ENCODE measurements at places on chromosomes 2 and 18.

DNA sequence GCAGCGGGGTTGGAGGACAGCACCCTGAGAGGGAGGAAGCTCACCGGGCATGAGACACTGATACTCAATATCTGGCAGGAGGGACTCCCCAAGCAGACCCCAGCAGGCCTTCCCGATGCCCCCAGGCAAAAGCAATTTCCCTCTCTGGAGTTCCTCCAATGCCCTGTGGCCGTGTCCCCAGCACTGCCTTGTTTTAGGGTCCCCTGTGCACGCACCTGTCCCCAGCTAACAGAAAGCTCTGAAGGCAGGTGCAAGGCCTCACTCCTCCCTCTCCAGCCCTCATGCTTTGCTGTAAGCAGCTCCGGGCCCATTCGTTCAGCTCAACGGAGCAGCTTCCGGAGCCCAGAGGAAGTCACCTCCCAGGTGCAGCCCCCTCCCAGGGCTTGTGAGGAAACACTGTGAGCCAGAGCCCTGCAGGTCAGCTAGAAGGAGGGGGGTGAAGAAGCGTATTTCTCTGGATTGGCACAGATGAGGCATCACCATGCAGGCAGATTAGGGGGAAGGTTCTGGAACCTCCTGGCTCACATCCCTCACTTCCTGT is 50.3 kb upstream of the ID2 start:
- DNase-seq, result no peak

DNA sequence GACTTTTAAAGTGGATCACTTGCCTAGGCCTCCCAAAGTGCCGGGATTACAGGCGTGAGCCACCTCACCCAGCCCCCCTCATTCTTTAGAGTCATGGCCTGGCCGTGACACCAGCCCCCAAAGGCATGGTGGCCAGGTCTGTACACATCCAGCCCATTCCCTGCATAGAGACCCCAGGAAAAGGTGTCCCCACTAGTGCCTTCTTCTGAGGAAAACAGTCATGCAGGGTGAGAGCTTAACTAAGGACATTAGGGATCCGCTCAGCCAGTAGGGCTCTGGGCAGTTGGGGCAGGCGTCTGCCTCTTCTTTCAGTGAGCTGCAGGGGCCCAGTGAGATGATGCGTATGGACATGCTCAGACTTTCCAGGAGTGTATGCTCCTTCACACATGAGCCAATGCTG is 5.7 kb upstream of the AMER3 start:
- DNase-seq, result no peak

DNA sequence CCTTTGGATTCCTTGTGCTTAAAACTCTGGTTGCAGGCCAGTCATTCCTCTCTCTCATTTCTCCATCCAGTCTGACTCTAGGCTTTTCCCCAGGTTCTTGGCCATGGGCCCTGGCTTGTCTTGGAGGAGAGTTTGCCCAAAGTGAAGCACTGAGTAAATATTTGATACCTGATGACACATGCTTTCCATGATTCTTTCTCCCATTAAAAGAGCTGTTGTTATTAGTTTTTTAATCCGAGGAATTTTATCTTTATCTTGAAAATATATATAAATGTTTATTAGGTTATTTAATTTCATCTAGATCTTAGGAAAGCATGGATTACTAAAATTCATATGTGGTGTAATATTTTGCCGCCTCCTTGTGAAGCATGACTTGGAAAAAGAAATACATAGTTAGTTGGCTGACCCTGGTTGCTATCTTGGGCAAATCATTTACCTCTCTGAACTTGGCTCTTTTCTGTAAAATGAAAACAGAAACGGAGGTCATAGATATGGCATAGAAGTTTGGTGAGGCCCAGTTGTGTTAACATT is 650.1 kb downstream of the SLC4A3 start:
- no peak for DNase-seq

GRCh38 chr2:219536425-219536824 is 7.2 kb downstream of the CHPF start:
- no peak for DNase-seq

- no peak for DNase-seq
Observed at GRCh38 chr2:99382143-99382542, 45.0 kb downstream of the EIF5B start.

DNA sequence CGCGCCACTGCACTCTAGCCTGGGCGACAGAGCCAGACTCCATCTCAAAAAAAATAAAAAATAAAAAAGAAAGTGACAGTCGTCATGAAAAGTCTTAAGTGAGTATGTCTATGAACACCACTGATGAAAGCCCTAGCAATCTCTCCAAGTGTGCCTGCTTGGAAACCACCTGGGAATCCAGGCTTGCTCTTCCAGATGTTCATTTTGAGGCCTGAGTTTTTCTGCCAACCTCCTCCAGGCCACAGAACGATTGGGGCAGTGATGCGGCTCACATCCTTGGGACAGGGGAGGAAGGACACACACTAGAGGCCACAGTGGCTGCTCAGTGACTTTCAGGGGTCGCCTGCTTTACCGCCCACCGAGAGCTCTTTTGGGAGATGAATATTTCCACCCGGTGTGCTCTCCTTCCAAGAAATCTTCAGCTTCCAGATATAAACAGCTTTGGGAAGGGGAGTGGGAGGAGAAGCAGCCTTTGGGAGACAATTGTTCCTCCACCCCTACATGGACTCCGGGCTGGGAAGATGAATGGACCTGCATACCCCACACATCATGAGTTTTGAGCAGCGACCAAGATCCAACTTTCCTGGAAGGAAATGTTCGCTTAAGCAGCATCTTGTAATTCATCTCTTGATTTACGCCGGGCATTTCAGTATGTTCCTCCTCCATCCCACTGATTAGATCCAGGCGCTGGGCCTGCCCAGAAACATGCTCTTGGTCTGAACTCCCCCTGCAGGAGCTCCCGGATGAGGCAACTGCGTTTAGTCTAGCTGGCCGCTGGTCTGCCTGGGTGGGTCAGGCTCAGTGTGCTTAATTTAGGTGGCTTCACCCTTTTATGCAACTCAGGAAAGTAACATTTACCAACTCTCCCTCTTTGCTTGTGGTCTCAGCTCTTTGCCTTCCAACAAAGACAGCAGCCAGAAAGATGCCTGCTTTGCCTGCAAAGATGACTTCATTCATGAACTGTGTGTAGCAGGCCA is 6.2 kb upstream of the ARMC9 start:
- DNase-seq, result no peak

GRCh38 chr18:25326361-25326952 is 25.5 kb downstream of the ZNF521 start:
- DNase-seq, result no peak

GRCh38 chr2:165499131-165499530 is 29.6 kb downstream of the CSRNP3 start:
- no peak for DNase-seq

GRCh38 chr2:142100139-142100873 is 30.5 kb downstream of the LRP1B start:
- no peak for DNase-seq

DNA sequence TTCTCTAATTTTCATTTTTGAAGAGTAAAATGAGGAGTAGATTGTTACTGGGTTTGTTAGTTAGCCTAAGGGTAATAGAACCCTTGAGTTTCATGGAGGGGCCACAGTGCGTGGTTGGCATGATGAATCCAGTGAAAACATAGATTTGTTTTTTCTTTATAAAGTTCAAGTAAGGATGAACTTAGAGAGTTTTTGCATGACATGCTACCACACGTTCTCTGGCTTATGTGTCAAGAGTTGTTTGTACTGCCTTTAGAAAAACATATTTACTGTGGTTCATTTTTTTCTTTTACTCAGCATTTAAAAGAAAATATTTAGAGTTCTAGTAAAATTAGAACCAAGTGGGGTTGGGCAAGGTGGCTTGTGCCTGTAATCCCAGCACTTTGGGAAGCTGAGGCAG is 21.8 kb downstream of the RBM44 start:
- no peak for DNase-seq

GRCh38 chr2:72573232-72573631 is 252.6 kb downstream of the EXOC6B start:
- no peak for DNase-seq

DNA sequence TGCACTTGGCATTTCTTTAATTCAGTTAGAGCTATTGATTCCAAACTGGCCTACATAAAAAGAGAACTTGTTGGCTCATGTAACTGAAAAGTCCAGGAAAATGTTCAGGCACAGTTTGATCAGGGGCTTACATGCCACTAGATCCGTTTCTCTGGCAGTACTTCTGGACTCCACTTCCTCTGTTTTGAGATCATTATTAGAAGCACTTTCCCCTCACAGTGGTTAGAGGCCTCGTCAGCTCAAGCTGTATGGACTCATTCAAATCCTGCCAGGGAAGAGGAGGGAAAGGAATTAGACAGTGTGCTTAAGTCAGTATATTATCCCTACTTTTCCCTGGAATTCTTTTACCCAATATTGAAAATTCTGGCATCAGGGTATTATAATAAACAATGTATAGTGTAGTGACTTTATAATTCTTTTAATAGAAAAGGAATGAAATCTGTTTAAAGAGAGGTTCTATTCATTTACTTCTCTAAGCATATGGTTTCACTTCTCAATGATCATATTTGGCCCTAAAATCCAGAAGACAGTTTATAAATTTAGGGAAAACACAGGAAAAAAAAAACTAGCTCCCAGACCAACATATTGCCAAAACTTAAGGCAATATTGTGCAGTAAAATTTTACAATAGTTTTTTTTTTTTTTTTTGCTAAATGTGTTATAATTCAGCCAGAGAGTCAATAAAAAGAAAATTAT is 92.0 kb downstream of the ARMC9 start:
- DNase-seq, result no peak

GRCh38 chr2:224724331-224724730 is 8.2 kb upstream of the CCDC195 start:
- DNase-seq, result no peak

GRCh38 chr2:73117441-73117840 is 4.7 kb upstream of the RAB11FIP5 start:
- no peak for DNase-seq

DNA sequence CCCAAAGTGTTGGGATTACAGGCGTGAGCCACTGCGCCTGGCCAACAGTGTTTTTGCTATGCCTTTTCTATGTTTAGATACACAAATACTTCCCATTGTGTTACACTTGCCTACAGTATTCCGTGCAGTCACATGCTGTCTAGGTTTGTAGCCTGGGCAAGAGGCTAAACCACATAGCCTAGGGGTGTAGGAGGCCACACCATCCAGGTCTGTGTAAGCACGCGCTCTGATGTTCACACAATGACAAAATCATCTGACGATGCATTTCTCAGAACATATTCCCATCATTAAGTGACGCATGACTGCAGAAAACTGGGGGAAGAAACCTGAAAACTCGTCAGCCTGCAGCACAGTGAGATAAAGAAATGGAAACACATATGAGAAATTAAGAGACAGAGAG is 46.1 kb upstream of the TWIST2 start:
- no peak for DNase-seq

GRCh38 chr2:23546913-23547312 is 161.9 kb downstream of the KLHL29 start:
- DNase-seq, result no peak

- DNase-seq, result no peak
Observed at GRCh38 chr2:15201009-15201408, 360.1 kb downstream of the NBAS start.

DNA sequence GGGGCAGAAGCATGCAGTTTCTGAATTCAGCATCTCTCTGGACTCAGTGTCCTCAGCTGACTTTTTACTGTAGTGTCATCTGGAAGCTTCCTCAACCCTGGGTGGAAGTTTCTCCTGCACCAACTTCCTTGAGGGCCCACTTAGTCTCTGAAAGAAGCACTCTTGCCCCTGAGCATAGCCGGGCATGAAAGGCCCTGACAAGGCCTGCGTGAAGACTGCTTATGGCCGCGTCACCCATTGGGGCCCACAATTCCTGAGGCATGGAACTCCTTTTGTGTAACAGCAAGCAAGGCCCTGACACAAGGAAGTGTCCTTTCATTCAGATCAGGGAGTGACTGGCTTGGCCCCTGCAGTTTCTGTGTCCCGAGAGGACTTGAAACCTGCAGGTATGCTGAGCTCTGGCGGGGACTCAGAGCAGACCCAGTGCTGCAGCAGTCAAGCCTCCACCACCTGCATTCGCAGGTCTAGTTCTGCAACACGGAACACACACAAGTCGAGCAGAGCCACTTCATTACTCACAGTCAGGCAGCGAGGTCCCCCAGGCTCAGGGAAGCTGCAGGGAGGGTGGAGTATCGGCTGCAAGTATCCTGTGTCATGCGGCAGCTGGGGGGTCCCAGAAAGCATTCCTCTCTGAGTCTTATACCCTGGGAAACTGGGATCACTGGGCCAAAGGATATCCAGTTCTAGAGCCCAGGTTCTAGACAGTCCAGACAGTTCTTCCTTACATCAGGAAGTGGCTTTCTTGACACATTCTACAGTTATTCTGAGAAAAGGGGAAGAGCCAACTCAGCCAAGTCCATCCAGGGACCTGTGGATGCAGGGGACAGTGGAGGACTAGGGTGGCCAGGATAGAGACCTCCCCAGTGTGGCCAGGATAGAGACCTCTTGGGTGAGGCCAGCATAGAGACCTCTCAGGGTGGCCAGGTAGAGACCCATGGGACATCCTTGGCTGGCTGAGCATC is 35.6 kb upstream of the PRLH start:
- no peak for DNase-seq

DNA sequence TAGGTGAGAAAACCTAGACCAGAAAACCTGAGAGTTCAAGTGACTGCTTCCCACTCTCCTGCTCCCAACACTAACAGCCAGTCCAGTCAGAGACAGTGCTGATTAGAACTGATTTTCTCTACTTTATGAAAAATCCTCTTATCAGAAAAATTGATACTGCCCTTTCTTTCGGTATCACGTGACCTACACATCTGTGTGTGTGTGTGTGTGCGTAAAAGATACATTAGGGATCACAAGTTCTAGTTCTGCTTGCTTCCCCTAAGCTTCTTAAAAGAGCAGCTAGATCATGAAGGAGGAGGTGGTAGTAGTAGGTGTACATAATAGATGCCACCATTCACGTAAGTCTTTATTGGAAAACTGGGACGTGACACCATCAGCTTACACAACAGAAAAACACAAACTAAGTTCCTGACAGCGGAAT is 1.5 kb downstream of the ARL5A start:
- no peak for DNase-seq

DNA sequence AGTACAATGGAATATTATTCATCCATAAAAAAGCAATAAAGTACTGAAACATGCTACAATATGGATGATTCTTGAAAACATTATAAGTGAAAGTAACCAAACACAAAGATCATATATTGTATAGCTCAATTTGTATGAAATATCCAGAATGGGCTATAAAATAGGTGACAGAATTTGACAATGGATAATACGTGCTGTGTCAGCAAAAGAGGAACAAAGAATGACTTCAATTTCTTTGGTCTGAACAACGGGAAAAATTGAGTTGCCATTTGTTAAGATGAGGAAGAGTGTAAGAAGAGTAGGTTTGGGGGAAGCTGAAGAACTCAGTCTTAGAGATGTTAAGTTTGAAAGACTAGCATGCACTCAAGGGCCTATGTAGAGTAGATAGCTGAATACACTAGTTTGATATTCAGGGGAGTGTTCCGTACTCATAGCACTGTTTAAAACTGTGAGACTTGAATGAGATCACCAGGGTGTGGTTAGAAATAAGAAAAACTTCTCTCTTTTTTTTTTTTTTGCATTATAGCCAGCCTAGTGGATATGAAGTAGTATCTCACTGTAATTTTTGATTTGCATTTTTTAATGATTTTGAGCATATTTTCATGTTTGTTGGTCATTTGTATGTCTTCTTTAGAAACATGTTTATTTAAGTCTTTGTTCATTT is 213.6 kb downstream of the NR4A2 start:
- no peak for DNase-seq

- DNase-seq, result no peak
Observed at GRCh38 chr2:224221455-224221913, 180.4 kb downstream of the FAM124B start.

- no peak for DNase-seq
Observed at GRCh38 chr2:187008111-187008510, 159.1 kb upstream of the ZSWIM2 start.

GRCh38 chr2:81249152-81249551 is 944.6 kb upstream of the LRRTM1 start:
- no peak for DNase-seq
